Hematopoietic multipotent progenitor cell (in vitro differentiated cells): ENCODE measurements at places on chromosomes 3 and 15.

DNA sequence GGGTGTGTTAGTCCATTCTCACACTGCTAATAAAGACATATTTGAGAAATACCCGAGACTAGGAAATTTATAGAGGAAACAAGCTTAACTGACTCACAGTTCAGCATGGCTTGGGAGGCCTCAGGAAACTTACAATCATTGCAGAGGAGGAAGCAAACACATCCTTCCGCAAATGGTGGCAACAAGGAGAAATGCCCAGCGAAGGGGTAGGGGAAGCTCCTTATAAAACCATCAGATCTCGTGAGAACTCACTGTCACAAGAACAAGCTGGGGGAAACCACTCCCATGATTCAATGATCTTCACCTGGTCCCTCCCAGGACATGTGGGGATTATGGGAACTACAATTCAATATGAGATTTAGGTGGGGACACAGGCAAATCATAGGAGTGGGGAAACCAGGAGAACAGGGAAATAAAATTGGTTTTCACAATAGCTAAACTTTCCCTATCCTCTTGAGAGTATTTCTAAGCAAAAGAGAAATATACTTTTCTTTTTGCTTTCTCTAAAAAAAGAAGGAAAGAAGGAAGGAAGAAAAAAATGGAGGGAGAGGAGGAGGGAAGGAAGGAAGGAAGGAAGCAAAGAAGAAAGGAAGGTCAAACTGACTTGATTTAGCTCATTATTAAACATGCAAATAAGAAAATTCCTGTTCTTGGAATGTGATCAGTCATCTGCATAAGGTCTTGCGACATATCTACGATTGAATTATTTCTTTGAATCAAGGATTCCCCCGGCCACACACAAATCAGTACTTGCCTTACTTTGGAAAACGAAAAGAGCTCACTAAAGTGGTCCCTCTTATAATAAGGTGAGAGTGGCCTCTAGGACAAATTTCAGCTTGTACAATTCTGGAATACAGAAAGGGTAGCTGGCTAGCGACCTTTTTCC is 75.2 kb downstream of the LIPC start:
- DNase-seq, result no peak

- no peak for DNase-seq
These were observed 29.8 kb downstream of the KPNA1 start for GRCh38 chr3:122484985-122485384.

- no peak for DNase-seq
These were observed 9.4 kb downstream of the CLSTN2 start for GRCh38 chr3:139944256-139944910.

- no peak for DNase-seq
These were observed 1188.8 kb upstream of the CADM2 start for GRCh38 chr3:83769791-83770663.

- DNase-seq, result no peak
These were observed 40.2 kb downstream of the SUCLG2 start for GRCh38 chr3:67614195-67614594.

DNA sequence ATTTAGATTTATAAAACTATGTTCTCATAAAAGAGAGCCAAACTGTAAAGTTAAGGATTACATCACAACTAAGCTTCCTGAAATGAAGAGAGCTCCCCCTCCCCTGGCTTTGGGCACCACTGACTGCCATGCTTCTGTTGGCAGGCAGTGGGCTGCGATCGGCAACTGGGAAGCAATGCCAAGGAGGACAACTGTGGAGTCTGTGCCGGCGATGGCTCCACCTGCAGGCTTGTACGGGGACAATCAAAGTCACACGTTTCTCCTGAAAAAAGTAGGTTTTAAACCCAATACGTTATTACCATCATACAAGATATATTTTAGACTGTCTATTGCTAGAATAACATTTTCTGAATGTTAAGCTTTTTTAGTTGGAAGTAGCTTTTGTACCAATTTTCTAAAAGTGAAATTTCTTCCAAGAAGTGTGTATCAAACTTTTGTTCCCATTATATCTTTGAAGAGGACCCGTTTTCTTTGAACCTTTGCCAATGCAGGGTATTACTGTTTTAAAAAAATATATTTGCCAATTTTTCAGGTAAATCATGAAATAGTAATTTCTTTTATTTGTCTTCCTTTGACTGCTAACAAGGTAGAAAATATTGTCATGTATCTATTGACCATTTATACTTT is 184.1 kb downstream of the ADAMTSL3 start:
- peak; percentile 48 for DNase-seq

DNA sequence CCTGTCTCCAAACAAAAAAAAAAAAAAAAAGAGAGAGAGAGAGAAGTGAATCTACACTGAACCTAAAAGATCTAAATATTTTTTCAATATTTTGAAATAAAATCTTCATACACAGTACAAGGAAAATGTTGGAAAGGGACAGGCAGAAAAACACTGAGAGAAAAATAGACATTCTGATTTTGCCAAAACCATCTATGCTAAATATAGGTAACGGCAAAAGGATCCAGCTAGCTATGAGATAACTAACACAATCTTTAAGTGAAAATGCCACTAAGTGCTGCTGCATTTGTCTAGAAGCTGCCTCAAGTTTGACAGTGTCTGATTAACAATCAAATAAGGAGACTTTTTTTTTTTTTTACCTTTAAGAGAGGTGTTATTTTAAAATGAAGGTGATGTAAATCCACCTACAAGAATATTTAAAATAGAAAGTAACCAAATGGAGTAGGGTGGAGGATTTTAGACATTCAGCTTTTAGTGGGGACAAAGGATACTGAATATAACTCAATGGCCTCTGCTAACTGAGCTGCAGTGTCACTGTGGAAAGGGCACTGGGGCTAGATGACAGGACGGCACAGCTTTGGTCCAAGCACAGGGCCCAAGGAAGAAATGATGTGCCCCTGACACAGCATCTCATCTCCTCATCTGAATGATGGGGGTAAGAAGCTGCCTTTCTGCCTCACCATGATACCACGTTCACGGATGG is 62.4 kb downstream of the HACD2 start:
- DNase-seq, result no peak
